ENCODE measurements at places on chromosomes 7 and 10.
A peak's percentile ranks its signal among the peaks of the same experiment; 100 is the strongest.

GRCh38 chr10:22580711-22581110 lies 133.7 kb downstream of the PIP4K2A start:
- no peak for DNase-seq

DNA sequence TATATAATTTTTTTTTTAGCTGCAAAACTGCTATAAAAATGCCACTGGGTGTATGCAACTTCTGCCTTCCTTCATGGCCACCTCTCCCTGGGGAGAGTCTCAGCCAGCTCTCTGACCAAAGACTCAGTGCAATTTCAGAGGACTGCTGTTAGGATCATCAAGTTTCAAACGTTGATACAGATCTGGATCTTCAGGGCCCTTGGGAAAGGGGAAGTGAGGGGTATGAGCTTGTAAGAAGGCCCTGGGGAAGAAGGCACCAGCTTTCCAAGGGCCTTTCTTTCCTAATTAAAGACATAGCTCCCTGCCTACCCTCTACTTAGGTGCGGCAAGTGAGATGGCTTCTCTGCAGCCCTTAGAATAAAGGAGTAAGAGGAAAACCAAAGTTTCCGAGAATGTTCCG lies 130.4 kb downstream of the CUL2 start:
- no peak for DNase-seq

GRCh38 chr7:52088008-52088901 lies 771.6 kb upstream of the COBL start:
- no peak for DNase-seq

DNA sequence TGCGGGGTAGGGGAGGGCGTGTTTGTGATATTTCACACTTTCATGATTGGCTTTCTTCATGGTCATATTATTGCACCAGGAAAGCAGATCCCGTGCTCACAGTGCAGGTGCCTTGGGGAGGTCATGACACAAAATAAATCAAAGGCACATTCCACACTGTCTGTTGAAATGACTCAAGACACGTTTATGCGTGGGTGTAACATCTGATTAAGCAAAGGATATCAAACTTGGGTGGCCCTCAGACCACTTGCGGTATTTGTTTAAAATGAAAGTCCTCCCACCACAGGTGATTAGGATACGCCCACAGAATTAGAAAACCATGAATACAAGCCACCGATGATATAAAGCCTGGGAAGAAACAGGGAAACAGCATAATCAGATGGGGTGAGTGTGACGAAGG lies 51.1 kb downstream of the SVIL start:
- no peak for DNase-seq

- DNase-seq, result no peak
Measured at GRCh38 chr10:76469675-76470074, 1038.3 kb downstream of the LRMDA start.

GRCh38 chr10:33008499-33009243 lies 50.6 kb upstream of the ITGB1 start:
- DNase-seq, result peak; percentile 46

GRCh38 chr10:43078986-43079273 lies 2.1 kb downstream of the RET start:
- DNase-seq, result peak; percentile 11

- no peak for DNase-seq
Measured at GRCh38 chr10:397321-398068, 262.2 kb downstream of the ZMYND11 start.

GRCh38 chr10:132393695-132394181 lies 3.3 kb upstream of the PWWP2B start:
- DNase-seq, result no peak

GRCh38 chr7:156759143-156759542 lies 118.6 kb downstream of the RNF32 start:
- no peak for DNase-seq

GRCh38 chr10:35203745-35204144 lies 77.1 kb downstream of the CREM start:
- DNase-seq, result no peak

GRCh38 chr7:125845686-125846085 lies 916.1 kb upstream of the POT1 start:
- no peak for DNase-seq

GRCh38 chr7:155983176-155983815 lies 171.0 kb upstream of the SHH start:
- no peak for DNase-seq

DNA sequence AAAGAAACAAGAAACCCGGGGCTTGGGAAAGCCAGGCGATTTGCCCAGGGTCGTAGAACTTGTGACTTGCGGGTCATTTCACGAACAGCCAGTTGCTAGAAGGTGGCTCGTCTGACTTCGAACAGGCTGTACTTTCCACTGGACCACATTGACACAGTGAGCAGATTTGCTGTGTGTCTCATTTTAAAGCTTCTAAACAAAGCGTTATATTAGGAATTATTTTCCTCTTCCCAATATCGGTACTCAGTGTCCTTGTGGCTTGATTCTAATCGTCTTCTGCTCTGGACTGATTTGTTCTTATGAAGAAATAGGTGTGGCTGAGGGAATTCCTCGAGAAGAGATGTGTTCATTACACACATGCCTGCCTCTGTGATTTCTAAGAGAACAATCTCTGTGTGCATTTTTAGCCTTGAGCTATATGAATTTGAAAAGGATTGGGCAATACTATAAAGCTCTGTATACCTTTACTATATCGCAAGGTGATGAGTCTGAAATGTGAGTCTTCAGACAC lies 150.0 kb upstream of the PRR15 start:
- DNase-seq, result no peak

DNA sequence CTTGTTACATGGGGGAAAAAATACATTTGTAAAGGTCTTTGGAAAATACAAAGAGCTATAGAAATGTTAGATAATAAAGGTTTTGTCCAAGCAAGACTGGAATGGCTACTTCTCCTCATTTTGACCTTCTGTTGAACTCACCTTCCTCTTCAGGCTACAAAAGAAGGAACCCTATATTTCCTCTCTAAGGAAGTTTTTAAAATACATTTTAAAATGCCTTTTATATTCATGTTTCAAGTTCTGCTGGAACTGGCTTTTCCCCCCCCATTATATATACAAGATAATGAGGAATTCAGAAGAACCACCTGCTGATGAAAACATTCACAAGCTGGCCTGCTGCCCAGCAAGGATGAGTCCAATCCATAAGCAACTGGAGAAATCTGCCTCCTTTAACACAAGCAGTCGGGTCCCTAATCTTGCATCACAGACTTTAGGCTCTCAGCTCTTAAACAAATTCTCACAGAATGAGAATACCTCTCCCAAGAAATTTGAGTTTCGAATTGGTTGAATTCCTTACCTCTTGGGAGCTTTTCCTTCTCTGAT lies 44.6 kb downstream of the MTERF1 start:
- DNase-seq, result no peak

GRCh38 chr7:8441106-8441965 lies 7.9 kb downstream of the NXPH1 start:
- no peak for DNase-seq

DNA sequence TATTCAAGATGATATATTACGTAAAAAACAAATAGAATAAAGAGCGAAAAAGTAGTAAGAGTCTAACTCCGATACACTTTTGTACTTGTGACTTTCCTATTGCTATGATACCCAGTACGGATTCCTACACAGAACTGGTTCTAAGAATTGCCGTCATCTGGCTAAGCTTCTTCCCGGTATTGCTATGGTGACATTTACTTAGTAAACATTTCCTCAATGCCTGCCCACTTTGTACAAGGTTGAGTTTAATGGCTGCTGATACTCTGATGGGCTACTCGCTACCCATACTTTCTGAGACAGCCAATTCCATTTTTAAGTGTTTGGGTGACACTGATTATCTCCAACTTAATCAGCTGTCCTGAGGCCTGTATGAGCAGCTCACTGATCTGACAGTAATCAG lies 55.6 kb downstream of the OSBPL3 start:
- no peak for DNase-seq

DNA sequence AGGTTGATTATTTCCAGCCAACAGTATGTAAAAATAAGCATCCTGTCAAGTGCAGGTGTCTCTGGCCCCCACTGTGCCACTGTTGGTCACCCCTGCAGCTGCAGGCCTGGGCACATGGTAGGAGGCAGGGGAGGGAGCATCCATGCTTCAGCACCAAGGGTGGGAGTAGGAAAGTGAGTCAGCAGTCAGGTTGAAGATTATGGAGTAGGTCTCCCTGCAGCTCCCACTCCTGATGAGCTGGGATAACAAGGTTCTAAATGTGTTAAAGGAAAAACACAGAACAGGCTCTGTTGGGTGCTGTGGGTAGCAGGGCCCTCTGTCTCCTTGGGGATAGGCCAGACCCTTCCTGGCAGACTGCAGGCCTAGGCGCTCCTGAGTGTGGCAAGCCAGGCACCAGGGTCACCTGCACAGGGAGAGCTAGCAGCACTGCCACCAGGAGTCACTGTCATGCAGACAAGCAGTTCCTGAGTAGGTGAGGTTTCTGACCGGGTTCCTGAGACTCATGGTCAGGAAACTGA lies 59.3 kb downstream of the NUDCD3 start:
- no peak for DNase-seq

DNA sequence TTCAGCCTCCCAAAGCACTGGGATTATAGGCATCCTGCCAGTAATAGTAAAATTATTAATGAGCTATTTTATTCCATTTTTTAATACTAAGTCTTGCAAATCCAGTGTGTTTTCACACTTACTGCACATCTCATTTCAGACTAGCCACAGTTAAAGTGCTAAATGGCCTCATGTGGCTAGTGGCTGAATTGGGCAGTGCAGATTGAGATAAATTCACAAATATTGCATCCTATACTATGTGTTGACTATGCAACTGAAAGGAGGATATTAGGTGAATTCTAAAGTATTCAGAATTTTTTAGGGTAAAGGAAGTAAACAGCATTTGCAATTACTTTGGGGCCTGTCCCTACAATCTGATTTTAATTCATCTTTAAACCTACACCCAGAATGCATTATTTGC lies 10.2 kb downstream of the APBB1IP start:
- DNase-seq, result no peak

DNA sequence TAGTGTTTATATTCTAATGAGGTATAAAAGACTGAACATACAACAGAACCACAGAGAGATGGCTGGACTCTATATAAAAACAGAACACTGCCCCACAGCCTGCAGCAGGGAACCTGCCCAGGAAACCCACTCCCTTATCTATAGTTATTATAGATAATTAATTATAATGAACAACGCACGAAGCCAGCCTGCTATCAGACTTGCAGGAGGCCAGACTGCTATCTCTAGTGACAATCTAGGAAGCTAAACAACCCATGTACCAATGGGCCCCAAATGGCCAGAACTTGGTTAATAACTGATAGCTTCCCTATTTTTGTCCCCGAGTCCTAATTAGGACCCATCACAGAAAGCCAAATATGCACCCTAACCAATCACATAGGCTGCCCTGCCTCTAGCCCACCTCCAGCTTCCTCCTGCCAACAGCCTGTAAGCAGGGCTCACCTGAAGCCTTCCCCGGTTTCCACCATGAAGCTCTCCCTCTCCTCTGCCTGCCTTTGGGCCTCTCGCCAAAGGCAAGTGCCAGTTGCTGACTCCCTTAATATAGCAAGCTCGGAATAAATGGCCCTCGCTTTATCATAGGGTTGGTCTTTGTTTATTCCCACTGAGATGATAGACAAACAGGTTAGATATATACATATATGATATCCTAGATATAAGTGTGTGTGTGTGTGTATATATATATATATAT lies 74.5 kb downstream of the SYPL1 start:
- DNase-seq, result no peak

GRCh38 chr7:116231949-116232348 lies 21.6 kb downstream of the TES start:
- DNase-seq, result no peak

- DNase-seq, result no peak
Measured at GRCh38 chr7:84506151-84506550, 311.6 kb upstream of the SEMA3A start.
